Tibial nerve (tissue), 4 donors: ENCODE measurements at places on chromosomes 6 and 20. TPM values are rescaled to one million over a fixed set of nuclear protein-coding genes. Genes with fewer than 3 reads are reported as not detected.

GRCh38 chr20:4875578-4876067 is 125.7 kb downstream of the SLC23A2 start:
- no peaks in the 10 kb centered on the region for H3K27me3 ChIP-seq
- no peak overlapping the region for H3K4me3 ChIP-seq
- H3K27ac ChIP-seq, result no peak overlapping the region
- H3K36me3 ChIP-seq, result no peaks in the 10 kb centered on the region

GRCh38 chr6:26268659-26269402 is 96.2 kb upstream of the BTN3A2 start:
- H3K4me1 ChIP-seq, result no peaks in the 10 kb centered on the region
- DNase-seq, result no peak
- no peak overlapping the region for H3K27ac ChIP-seq
- H3K4me3 ChIP-seq, result no peak overlapping the region

POPDC3 gene
- 3.3 TPM for total RNA-seq

- no peak overlapping the region for H3K4me3 ChIP-seq
- H3K36me3 ChIP-seq, result no peaks in the 10 kb centered on the region
- no peaks in the 10 kb centered on the region for H3K4me1 ChIP-seq
- H3K27ac ChIP-seq, result no peak overlapping the region
- H3K27me3 ChIP-seq, result no peaks in the 10 kb centered on the region
Observed at GRCh38 chr20:62088258-62089127, 22.8 kb upstream of the TAF4 start.

DNA sequence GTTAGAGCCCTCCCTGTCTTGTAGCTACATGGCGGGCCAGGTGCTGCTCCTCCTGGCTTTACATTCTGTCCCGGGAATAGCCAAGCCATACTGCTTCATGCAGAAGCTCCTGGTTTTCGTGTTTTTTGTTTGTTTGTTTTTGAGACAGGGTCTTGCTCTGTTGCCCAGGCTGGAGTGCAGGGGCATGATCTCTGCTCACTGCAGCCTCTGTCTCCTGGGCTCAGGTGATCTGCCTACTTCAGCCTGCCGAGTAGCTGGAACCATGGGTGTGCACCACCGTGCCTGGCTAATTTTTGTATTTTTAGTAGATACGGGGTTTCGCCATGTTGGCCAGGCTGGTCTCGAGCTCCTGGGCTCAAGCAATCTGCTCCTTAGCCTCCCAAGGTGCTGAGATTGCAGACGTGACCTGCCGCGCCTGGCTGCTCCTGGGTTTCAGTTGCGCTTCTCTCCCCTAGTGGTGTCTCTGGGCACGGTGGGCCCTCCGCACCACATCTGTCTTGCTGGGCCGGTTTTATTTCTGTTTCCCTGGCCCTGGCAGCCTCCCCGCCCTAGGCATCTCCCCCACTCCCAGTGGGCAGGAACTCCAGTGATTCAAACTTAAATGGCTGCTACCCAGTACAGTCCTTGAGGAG is 12.9 kb downstream of the CDYL start:
- H3K27ac ChIP-seq, result no peak overlapping the region
- no peaks in the 10 kb centered on the region for H3K36me3 ChIP-seq
- no peaks in the 10 kb centered on the region for H3K27me3 ChIP-seq
- DNase-seq, result no peak

DNA sequence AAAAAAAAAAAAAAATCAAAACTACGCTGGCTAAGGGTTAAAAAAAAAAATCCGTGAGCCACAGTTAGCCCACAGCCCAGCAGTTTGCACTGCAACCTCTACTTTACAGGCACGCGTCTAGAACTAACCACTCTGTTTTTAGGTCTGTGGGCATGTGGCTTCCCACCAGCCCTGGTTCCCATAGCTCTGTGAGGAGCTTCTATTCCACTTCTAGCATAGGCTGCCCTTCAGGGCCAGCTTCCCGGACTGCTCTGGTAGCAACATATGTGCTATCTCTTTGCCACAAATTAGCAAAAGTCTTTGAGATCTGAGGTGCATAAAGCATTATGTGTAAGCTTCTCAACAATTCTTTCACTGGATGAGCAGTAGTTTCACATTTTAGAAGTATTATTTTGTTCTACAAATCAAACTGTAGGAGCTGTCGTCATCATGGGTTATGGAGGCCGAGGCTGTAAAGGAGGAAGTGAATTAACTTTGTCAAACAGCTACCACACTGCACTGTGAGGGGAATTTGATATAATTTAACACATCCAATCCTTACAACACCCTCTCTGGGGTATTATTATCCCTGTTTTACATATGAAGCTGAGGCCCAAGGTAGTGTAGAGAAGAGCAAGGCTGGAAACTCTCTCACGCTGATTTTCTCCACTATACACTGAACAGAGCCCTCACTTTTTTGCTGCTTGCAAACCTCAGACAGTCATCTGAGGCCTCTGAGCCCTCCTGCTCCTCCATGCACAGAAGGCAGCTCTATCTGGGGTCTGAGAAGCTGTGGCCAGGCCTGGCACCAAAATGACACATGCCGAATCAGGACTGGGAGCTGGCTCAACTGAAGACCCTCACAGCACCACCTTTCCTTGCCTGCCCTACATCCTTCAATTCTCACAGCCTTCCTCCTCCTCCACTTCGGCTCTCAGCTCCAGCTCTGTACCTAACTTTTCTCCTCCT is 35.4 kb downstream of the MAN1A1 start:
- H3K36me3 ChIP-seq, result no peaks in the 10 kb centered on the region
- H3K4me3 ChIP-seq, result no peak overlapping the region
- DNase-seq, result no peak
- no peaks in the 10 kb centered on the region for H3K27me3 ChIP-seq
- peaks cover 18% of the 10 kb centered on the region for H3K4me1 ChIP-seq

- DNase-seq, result no peak
- H3K36me3 ChIP-seq, result no peaks in the 10 kb centered on the region
- no peaks in the 10 kb centered on the region for H3K27me3 ChIP-seq
- no peak overlapping the region for H3K27ac ChIP-seq
- H3K4me3 ChIP-seq, result no peak overlapping the region
- H3K4me1 ChIP-seq, result no peaks in the 10 kb centered on the region
Observed at GRCh38 chr6:35376281-35376680, 33.9 kb downstream of the PPARD start.

- H3K4me3 ChIP-seq, result no peak overlapping the region
- DNase-seq, result no peak
- H3K4me1 ChIP-seq, result no peaks in the 10 kb centered on the region
Observed at GRCh38 chr20:63785691-63786131, 45.4 kb downstream of the ZBTB46 start.

SLC26A8 gene
- 0.30 TPM for total RNA-seq

DNA sequence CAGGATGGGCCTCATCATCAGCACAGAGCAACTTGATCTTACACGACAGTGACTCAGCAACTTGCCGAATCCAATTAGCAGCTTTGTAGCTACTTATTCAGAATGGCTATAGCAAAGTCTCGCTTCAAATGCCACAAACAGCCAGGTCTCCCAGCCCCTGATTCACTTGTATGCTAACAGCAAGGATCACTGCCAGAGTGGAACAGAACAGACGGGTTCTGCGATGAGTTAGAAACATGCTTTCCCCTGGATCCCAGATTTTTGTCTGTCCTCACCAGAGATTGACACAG is 254.4 kb downstream of the NRN1 start:
- no peaks in the 10 kb centered on the region for H3K36me3 ChIP-seq
- no peak for DNase-seq
- no peak overlapping the region for H3K27ac ChIP-seq
- H3K4me3 ChIP-seq, result no peak overlapping the region
- no peaks in the 10 kb centered on the region for H3K4me1 ChIP-seq
- no peaks in the 10 kb centered on the region for H3K27me3 ChIP-seq

CDH4 gene
- 1.2 TPM for total RNA-seq

- H3K27ac ChIP-seq, result no peak overlapping the region
- DNase-seq, result no peak
- H3K4me3 ChIP-seq, result no peak overlapping the region
Observed at GRCh38 chr20:54065601-54066038, 4.8 kb downstream of the BCAS1 start.

DNA sequence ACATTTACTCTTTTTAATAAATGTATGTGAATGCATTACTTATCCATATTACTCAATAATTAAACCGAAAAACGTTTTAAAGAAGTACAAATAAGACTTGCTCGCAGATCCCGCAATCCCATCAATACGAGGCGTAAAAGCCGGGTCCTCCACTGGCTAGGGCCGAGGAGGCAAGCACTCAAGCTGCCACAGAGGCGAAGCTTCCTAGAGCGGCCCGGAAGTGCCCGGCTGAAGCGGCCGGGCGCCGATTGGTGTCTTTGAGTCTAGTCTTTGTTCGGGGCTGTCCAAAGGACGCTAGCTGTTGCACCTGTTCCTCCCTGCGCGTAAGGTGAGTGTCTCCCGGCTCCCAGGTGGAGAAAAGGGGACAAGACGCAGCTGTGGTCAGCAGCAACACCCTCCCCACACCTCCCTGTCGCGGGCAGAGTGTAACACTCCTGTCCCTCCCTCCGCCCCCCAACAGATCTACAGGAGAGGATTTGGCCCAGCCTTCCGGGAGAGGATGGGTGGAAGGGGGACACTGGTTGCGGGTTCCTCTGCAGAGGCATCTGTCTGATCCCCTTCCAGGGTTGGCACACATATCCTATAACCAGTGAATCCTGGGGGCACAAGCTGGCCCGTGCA is at the start of gene ZSCAN16:
Gene ZSCAN16 (plus strand): TSS at position 260 of the 621 bp plus-strand sequence. CDS start 835 bp downstream, outside the sequence.
- peak within 1 kb of the TSS; percentile 44 for H3K27ac ChIP-seq
- peak; percentile 62 for DNase-seq
- H3K36me3 ChIP-seq, result no peaks in the 10 kb centered on the region
- peak within 1 kb of the TSS; percentile 51 for H3K4me3 ChIP-seq

SCUBE3 gene
- 1.3 TPM for total RNA-seq

- H3K4me1 ChIP-seq, result no peaks in the 10 kb centered on the region
- H3K27me3 ChIP-seq, result no peaks in the 10 kb centered on the region
Observed at GRCh38 chr6:46676604-46677313, 10.9 kb upstream of the TDRD6 start.

LY6G6F gene
- total RNA-seq, result not detected

MLIP gene
- total RNA-seq, result 182 TPM

- H3K27me3 ChIP-seq, result no peaks in the 10 kb centered on the region
- no peak overlapping the region for H3K27ac ChIP-seq
- no peak for DNase-seq
- no peaks in the 10 kb centered on the region for H3K4me1 ChIP-seq
- no peaks in the 10 kb centered on the region for H3K36me3 ChIP-seq
- H3K4me3 ChIP-seq, result no peak overlapping the region
Observed at GRCh38 chr20:51831866-51832265, 29.5 kb upstream of the SALL4 start.

- H3K27ac ChIP-seq, result no peak overlapping the region
- H3K27me3 ChIP-seq, result peaks cover 9% of the 10 kb centered on the region
- H3K36me3 ChIP-seq, result no peaks in the 10 kb centered on the region
- no peak overlapping the region for H3K4me3 ChIP-seq
- no peaks in the 10 kb centered on the region for H3K4me1 ChIP-seq
Observed at GRCh38 chr20:38588303-38588702, 7.3 kb downstream of the ADIG start.

DNA sequence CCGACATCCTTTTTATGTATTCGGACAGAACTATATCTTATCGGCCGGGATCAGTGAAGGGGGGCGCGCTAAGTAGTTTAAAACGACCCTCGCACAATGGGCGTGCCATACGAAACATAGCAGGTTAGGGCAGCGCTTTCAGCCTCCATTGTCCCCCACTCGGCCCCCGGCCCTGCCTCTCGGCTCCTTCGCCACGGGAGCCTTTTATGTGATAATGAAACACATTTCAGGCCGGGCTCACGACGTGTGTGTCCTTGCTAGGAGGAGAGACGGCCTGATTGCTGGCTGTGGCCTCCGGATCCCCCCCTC is 5.3 kb downstream of the FOXA2 start:
- no peak overlapping the region for H3K4me3 ChIP-seq
- H3K27me3 ChIP-seq, result peaks cover 99% of the 10 kb centered on the region
- no peak for DNase-seq

DNA sequence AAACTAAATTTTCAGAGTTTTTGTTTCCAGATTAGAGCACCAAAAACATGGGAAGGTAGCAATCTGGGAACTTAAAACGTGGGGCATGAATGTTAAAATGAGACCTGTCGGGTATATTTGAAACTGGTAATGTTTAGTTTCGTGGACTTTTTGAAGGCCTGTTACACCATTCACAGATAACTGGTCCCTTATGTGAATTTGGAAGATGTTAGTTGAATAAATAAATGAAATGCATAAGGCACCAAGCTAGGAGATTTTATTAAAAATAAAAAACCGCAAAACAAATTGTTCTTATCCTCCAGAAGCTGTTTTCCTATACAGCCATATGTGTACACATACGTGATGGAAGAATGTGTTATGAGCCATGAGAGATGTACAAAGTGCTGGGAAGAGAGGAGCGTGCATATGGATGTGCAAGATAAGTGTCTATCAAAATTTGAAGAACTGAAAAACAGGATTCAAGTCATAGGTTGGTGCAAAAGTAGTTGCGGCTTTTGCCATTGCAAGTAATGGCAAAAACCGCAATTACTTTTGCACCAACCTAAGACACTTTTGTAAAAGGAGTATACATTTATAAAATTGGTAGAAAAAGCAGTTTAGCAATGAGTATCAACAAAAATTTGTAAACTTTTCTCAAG is 700 bp upstream of the MCUR1 start:
- peaks cover 25% of the 10 kb centered on the region for H3K4me1 ChIP-seq
- H3K4me3 ChIP-seq, result peak overlapping the region; percentile 85
- no peaks in the 10 kb centered on the region for H3K36me3 ChIP-seq

DNA sequence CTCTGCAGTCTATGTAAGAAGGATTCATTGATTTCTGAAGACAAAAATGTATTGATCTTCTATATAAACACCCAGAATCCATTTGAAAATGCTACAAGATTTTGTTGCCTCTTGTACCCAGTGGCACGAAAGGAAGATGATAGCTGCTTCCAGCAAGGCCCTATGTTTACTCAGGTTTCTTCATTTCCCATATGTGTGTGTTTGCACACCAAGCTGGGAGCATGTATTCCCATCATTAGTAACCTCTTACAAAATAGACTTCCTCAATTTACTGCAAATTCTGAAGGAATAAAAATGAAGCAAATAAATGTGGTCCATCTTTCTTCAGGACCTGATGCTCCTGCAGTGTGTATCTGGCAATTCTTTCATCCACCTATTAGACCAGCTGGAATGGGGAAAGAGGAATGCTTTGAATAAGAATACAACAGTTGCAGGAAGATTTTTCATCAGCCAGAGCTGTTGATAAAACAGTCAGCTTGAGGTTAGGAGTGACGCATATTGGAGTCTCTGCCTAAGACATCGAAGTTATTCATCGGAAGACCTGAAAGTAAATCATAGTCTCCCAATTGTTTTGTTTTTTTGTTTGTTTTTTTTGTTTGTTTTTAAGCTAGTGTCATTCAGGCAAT is 132.3 kb downstream of the PDE7B start:
- H3K36me3 ChIP-seq, result no peaks in the 10 kb centered on the region
- H3K27ac ChIP-seq, result no peak overlapping the region
- no peaks in the 10 kb centered on the region for H3K27me3 ChIP-seq
- no peak overlapping the region for H3K4me3 ChIP-seq

PI16 gene
- 17.4 TPM for total RNA-seq
